ENCODE measurements at places on chromosomes 5 and 9.

DNA sequence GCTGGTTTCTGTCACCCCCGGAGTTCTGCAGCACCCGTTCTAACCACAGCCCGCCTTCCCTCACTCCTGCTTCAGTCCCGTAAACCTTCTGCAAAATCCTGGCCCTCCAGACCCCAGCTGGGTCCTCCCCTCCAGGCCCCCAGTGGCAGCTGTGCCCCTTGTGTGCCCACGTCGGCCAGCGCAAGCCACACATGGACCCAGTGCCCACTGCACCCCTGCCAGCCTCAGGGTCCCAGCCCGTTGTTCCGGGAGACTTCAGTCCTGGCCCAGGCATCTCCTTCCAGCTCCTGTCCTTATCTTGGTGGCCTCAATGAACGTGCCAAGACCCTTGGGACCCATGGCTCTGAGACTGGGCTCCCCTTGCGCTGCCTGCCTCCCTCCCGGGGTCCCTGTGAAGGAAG is 43.2 kb downstream of the EXD3 start:
- no peak for DNase-seq

GRCh38 chr5:15720515-15720914 is 220.5 kb downstream of the FBXL7 start:
- DNase-seq: no peak

DNA sequence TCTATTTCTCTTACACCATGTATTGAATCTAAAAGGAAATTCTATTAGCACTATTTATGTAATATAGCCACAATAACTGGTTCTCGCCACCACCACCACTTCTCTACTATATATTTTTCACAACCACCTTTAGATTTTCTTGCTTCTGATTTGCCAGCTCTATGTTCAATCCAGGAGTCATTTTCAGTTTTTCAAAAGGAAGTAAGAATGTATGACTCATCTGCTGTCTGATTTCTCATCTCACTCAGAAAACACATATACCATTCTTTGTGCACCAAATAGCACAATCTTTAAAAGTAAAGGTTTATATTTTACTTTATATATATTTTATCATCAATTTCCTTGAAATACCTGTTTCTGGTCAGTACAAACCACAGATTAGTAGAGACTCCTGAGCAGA is 1127.5 kb downstream of the TAF11L14 start:
- DNase-seq: no peak

GRCh38 chr5:179453616-179454015 is 96.7 kb upstream of the RUFY1 start:
- no peak for DNase-seq

DNA sequence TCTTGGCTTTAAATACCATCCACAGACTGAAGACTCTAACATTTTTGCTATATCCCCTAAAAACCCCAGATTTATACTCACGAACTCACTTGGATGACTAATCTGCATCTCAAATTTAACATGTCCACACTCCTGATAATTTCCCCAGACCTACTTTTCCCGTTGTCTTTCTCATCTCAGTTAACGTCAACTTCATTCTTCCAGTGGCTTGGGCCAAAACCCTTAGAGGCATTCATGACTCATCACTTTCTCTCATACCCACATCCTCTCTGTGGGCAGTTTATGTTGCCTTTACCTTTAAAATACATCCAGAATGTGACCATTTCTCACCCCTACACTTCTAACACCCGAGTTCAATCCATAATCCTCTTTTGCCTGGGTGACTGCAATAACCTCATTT is 96.7 kb downstream of the EDIL3 start:
- peak; percentile 53 for DNase-seq

DNA sequence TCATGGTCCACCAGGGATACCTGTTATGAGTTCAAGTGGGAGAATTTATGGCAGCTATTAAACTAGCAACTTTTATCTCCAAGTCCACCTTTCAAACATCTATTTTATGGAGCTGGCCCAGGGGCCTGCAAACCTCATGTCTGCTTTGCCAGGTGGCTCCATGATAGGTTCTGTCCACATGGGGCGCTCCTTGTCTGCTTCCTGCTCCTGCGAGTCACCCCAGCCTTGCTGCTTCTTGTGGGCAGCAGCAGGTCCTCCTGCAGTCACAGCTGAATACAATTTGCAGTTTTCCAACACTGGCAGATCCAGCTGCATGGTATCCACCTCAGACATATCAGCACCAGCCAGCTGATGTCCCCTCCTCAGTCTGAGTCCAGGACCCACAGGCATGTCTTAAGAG is 39.6 kb upstream of the FRRS1L start:
- no peak for DNase-seq

- no peak for DNase-seq
These were observed 3.9 kb downstream of the NR2F1 start for GRCh38 chr5:93586736-93587596.

- no peak for DNase-seq
These were observed 228.5 kb downstream of the COMMD10 start for GRCh38 chr5:116313366-116313765.

- DNase-seq: no peak
These were observed 16.2 kb downstream of the MIGA2 start for GRCh38 chr9:129052592-129052991.

DNA sequence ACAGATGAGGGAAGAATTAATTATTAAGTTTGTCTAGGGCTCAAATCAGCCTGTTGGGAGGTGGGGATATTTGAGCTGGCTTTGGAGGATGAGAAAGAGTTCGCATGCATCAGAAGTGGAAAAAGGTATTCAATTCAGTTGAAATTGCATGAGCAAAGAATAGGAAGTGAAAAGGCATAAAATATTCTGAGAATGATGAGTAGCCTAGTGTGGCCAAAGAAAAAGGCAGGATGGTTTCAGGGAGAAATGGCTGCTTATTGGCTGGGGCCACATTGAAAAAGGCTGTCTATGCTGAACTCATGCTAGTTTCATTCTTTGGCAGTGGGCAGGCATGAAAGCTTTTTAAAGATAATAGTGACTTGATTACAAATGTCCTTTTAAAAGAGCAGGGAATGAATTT is 235.4 kb upstream of the RIOK2 start:
- DNase-seq: no peak

DNA sequence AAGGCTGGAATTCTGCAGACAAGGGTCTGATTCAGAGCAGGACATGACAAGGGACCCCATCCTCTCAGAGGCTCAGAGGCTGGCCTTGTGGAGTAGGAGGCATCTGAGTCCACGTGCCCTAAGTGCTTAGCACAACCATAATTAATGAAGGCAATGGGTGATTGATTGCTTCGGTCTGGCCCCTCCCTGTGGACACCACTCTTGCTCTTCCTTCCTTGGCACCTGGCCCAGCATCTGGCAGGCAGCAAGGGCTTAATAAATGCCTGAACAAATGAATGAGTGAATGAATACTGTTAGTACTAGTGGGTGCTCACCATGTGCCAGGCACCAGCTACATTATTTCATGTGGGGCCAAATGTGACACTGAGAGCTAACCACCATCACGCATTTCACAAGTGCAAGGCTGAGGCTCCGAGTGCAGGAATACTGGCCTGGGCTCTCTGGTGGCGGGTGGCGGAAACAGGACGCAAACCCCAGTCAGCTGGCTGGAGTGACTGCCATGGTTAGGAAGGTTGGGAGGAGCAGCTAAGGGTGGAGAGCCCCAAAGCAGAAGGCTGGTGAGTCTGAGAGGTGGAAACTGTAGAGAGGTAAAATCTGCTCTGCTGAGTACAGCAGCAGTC is 53.6 kb downstream of the ASS1 start:
- DNase-seq: no peak

GRCh38 chr5:139091439-139092156 is 106.6 kb downstream of the SIL1 start:
- DNase-seq: no peak

DNA sequence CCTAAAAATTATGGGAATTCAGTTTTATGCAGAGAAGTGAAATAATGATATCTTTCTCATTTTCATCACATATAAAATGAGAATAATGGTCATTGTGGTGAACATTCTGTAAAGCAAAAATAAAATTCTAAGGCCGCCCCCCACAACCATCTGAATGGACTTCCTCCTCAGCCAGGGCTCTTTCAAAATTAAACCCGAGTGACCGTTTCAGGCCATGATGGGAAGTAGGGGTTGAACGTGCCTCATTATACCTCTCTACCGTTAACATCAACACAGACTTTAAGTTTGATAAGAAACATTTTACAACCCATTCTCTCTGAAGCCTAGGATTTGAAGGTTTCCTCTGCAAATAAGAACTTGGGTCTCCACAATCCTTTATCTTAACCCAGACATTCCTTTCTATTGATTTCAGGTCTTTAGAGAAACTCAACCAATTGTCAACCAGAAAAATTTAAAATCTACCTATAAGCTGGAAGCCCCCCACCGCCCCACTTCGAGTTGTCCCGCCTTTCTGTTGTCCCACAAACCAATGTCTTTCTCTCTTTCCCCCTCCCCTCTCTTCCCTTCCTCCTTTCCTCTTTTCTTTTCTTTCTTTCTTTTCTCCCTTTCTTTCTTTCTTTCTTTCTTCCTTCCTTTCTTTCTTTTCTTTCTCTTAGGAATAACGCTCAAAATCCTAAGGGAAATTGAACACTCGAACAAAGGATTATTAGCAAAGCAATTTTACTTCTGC is 1.7 kb upstream of the TMCO6 start:
- DNase-seq: no peak

DNA sequence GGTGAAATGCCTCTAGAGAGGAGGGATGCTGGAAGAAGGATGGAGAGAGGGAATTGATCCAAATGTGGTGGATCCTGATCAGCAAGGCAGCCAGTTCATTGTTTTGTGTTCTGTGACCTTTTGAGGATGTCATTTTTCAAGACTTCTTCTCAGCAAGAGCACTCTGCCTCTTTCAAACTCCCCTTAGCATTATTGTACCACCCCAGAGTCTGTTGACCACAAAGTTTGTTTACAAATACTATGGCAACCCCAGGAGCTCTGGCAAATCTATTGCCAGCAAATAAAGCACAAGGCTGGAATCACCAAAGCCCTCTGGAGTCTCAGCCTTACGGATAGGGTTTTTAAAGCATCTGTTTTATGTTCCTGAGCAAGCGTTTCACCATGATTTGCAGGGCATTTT is 76.2 kb upstream of the SLC1A3 start:
- no peak for DNase-seq

- no peak for DNase-seq
These were observed 201.9 kb downstream of the NR3C1 start for GRCh38 chr5:143201589-143201988.

DNA sequence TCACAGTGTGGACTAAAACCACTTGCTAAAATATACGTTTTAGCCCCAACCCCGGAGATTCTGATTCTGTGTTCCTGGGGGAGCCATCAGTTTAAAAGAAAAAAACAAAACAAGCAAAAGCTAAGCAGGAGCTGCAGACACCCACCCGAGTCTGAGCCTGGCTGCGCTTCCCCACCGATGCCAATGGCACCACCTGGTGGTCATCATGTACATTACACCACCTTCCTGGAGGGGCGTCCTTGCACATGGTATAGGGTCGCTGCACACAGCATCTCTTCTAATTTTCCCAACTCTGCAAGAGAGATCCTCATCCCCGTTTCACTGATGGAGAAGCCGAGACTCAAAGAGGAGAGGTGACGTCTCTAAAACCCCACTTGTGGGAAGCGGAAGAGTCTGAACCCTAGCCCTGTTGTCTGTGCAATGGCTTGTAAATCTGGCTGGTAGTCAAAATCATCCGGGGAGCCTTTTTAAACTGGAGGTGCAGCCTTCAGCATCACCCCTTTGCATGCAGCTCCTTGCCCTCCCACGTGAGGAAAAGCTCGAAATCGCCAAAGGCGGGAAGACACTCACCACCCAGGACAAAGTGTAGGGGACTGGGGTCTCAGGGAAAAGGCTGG is 23.1 kb upstream of the CNOT6 start:
- DNase-seq: peak; percentile 12
